ENCODE measurements at places on chromosomes 1 and 21.

DNA sequence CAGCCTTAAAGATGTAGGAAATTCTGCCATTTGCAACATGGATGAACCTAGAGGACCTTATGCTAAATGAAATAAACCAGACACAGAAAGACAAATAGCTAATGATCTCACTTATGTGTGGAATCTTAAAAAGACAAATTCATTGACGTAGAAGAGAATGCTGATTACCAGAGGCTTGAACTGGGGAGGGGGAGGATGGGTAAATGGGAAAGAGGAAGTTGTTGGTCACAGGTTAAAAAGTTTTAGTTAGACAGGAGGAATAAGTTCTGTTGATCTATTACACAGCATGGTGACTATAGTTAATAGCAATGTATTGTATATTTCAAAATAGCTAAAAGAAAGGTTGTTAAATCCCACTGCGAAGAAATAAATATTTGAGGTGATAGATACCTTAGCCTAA, 62.8 kb downstream of the PKN2 start:
- DNase-seq, result no peak

GRCh38 chr1:26408604-26409003, 2.0 kb upstream of the LIN28A start:
- peak; percentile 45 for DNase-seq

GRCh38 chr1:59008599-59009347, 224.9 kb upstream of the JUN start:
- no peak for DNase-seq

GRCh38 chr1:78168306-78168705, 122.5 kb downstream of the GIPC2 start:
- DNase-seq, result no peak

- no peak for DNase-seq
These were observed 980 bp upstream of the CLDN19 start for GRCh38 chr1:42740851-42741580.

GRCh38 chr1:44037154-44037553, 5.9 kb upstream of the SLC6A9 start:
- DNase-seq, result no peak

- DNase-seq, result no peak
These were observed 21.9 kb upstream of the RABGGTB start for GRCh38 chr1:75764057-75764655.

DNA sequence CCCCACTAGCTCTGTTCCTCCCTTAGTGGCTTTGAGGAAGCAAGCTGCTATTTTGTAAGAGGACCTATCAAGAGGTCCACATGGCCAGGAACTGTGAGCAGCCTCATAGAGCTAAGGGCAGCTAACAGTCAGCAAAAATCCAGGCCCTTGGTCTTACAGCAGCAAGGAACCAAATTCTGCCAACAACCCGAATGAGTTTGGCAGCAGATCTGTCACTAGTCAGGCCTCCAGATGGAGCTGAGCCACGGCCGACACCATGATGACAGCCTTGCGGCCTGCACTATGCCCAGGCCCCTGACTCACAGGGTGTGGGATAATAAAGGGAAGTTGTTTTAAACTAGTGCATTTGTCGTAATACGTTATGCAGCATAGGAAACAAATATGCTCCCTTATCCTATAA, 28.0 kb upstream of the H3-3A start:
- DNase-seq, result no peak

DNA sequence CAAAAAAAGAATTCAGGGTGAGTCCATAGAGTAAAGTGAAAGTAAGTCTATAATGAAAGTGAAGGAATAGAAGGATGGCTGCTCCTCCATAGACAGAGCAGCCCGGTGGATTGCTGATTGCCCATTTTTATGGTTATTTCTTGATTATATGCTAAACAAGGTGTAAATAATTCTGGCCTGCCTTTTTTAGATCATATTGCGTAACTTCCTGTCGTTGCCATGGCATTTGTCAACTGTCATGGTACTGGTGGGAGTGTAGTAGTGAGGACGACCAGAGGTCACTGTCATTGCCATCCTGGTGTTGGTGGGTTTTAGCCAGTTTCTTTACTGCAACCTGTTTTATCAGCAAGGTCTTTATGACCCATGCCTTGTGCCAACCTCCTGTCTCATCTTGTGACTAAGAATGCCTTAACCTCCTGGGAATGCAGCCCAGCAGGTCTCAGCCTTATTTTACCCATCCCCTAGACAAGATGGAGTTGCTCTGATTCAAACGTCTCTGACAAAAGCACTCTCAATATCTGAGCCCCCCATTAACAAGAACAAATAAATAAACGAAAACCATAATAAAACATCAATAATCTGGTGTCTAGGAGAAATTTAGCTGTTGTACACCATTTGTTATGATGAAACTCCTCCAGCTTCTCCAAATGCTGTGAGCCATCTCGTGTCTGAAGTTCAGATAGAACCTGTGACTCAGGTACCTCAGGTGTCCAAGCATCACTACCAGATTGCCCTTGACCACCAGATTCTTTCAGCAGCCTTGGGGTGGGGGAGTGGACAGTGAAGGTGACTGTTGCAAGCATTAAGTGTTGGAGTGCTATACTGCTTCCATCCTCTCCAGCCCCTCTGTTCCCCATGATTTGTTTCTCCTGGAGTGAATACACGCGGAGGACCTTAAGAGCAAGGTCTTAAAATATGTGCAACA, 36.0 kb downstream of the EBNA1BP2 start:
- DNase-seq, result no peak

DNA sequence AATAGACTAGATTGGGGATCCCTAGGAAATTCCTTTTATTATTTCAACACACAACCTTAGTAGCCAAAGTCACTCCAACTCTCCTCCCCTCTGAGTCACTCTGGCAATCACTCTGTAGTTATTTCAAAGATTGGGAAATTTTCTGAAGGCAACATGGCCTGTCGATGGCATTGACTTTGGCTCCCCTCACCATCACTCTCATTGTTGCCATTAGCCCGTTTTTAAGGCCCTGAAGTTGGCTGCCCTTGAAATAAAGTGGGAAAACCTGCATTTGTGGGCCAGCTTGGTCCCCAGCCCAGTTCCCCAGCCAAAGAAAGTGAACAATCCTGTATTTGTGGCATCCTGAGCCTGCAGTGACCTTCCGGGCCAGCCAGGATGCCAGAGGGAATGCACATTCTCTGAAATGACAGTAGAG, 52.5 kb downstream of the CDC7 start:
- no peak for DNase-seq
